ENCODE measurements at places on chromosomes 7 and 10. TPM values are rescaled to one million over a fixed set of nuclear protein-coding genes. Genes with fewer than 3 reads are reported as not detected.

The PMPCB gene
- total RNA-seq, result 123 TPM

- peak; percentile 45 for DNase-seq
Measured at GRCh38 chr10:101672536-101672935, 22.4 kb downstream of the FBXW4 start.

DNA sequence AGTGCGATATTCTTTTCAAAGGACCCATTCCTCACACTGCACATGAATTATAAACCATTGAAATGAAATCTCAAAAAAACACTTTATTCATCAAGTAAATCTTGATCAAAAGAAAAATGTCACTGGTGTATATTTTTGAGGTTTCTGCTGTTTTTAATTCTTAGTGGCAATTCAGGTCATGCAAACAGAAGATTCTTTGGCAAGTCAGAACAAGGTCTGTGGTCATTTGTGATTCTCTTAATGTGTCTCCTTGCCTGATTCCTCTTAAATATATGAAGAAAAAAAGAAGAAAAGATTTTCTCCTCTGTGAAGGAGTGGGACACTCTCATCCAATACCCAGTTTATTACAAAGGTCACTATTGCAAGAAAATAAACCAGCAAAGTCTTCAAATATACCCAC, 308.2 kb upstream of the BMPER start:
- no peak for DNase-seq

GRCh38 chr7:55903985-55904759, 16.9 kb downstream of the ZNF713 start:
- no peak for DNase-seq

DNA sequence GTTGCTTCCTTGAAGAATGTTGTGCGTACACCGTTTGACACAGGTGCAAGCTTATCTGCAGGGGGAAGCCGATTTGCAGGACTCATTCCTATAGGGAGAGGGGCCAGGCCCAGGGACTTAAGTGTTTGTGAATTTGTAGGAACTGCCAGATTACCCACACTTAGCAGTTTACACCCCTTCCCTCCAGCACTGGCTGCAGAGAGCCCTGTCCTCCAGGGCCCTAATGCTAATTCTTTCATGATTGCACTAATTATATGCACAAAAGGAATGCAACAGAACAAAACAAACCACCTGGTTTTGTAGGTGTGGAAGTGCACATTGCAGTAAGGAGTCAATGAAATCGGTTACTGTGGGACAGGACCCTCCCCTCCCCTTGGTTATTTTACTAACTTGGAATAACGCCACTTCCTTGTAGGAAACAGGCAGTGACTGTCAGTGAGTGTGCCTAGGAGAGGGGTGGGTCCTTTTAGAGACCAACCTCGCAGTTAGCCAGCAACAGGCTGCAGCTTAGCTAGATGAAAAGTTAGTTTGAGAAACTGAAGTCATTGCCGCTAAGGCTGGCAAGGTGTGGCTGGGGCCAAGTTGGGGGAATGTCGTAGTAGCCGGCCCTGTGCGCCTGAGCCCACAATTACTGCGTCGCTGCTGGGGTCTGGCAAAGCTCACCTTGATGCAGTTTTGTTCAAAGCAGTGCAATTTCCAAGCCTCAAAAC, 60.6 kb downstream of the CUX1 start:
- DNase-seq, result no peak
